ENCODE measurements at places on chromosomes 12 and 14. TPM values are rescaled to one million over a fixed set of nuclear protein-coding genes. Genes with fewer than 3 reads are reported as not detected.

DNA sequence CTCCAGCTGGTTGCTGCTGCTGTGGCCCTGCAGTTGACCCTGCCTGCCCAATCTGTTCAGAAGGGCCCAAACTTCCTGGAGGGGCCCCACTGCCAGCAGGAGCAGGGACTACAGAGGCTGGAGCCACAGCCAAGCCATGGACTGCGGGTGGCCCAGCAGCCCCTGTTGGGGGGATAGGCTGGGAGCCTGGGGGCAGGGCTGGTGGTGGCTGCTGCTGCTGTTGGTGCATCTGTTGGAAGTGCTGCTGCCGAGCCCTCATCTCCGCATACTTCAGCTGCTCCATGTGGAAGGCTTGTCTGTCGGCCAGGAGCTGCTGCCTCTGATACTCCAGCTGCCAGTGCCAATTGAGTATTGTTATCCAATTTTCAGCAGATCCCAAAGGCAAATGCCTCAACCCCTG, 7.2 kb downstream of the MYL6 start:
- no peak for DNase-seq

Gene PLBD1
- total RNA-seq, result 0.14 TPM

Gene TAS2R46
- total RNA-seq, result 2.4 TPM

Gene MIP
- total RNA-seq, result not detected

DNA sequence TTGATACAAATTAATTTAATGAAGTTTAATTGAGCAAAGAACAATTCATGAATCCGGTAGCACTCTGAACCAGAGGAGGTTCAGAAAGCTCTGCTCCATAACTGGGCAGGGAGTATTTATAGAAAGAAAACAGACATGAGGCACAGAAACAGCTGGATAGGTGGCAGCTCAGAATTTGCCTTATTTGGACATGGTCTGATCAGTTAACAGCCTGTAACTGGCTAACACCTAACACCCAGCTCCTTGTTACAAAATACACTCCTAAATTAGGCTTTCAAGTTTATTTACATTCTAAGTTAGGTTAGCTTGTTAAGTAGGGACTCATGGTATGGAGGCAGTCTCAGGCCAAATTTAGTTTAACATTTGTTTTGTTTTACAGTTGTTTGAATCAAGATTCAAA, 67.8 kb upstream of the TMCC3 start:
- peak; percentile 60 for DNase-seq

- no peak for DNase-seq
Observed at GRCh38 chr12:52229836-52230343, 3.2 kb upstream of the KRT7 start.

DNA sequence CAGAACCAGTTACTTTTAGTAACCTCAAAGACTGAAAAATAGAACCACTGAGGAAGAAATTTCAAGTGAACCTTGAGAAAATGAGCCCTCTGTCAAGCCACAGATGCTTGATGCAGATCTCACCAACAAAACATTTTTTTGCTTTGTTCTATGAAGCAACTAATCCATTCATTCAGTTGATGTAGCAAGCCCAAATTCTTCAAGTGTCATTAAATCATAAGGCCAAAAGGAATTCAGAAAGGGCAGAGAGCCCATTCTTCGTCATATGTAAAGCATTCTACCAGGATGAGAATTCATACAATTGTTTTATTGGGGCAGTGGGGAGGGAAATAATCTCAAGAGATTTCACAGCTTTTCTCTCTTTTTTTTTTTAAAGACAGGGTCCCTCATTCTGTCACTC, 218.0 kb upstream of the RGS6 start:
- no peak for DNase-seq

Gene FIGNL2
- total RNA-seq, result 2.5 TPM

GRCh38 chr12:116484807-116485206, 74.4 kb upstream of the MAP1LC3B2 start:
- no peak for DNase-seq

Gene NPAS3
- 0.13 TPM for total RNA-seq

DNA sequence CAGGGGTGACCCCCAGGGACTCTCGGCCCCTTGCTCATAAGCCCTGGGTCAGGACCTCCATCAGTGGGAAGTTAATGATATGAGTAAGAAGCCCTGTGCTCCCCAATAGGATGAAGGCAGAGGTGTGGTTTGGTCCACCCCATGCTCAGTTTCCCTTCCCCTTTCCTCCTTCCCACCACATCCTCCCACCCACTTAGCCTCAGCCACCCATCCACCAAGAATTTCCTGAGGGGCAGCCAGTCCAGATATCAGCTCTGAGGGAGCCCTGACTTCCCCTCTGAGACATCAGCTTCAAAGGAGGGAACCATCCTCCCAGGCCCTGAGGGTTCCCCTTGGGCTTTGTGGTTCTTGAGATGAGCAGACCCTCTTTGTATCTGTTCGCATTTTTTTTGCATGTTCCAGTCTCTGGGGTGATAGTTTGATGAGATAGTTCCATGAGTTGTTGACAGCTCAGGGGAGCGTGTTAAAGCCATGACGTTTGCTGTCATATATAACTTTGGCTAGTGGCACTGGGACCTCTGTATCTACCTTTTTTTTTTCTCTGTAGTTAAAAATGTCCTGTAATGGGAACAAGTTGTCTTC, 71.2 kb downstream of the LGMN start:
- DNase-seq, result no peak

All from endothelial cell of umbilical vein (primary cell).